ENCODE measurements at places on chromosomes 6 and 20. TPM values are rescaled to one million over a fixed set of nuclear protein-coding genes. Genes with fewer than 3 reads are reported as not detected.
A peak's percentile ranks its signal among the peaks of the same experiment; 100 is the strongest.

GRCh38 chr6:158839796-158840195, 20.6 kb upstream of the EZR start:
- H3K27ac ChIP-seq: no peak overlapping the region
- DNase-seq: no peak
- no peaks in the 10 kb centered on the region for H3K27me3 ChIP-seq
- H3K4me1 ChIP-seq: peaks cover 22% of the 10 kb centered on the region
- H3K36me3 ChIP-seq: no peaks in the 10 kb centered on the region

- no peaks in the 10 kb centered on the region for H3K27me3 ChIP-seq
- H3K36me3 ChIP-seq: no peaks in the 10 kb centered on the region
- no peak overlapping the region for H3K4me3 ChIP-seq
- no peak for DNase-seq
- no peaks in the 10 kb centered on the region for H3K4me1 ChIP-seq
These were observed 180.5 kb downstream of the SYNDIG1 start for GRCh38 chr20:24649787-24650490.

GRCh38 chr6:164048840-164049516, 634.5 kb downstream of the QKI start:
- no peak overlapping the region for H3K4me3 ChIP-seq
- no peaks in the 10 kb centered on the region for H3K27me3 ChIP-seq
- no peaks in the 10 kb centered on the region for H3K4me1 ChIP-seq
- no peaks in the 10 kb centered on the region for H3K36me3 ChIP-seq
- no peak for DNase-seq

- H3K4me1 ChIP-seq: peaks cover 33% of the 10 kb centered on the region
- peak overlapping the region; percentile 67 for H3K4me3 ChIP-seq
- H3K36me3 ChIP-seq: no peaks in the 10 kb centered on the region
- no peak for DNase-seq
- H3K27ac ChIP-seq: peak overlapping the region; percentile 49
These were observed 2.4 kb upstream of the GCLC start for GRCh38 chr6:53547166-53547810.

GRCh38 chr6:65505736-65506135, 201.3 kb downstream of the EYS start:
- DNase-seq: no peak
- H3K4me1 ChIP-seq: no peaks in the 10 kb centered on the region
- no peak overlapping the region for H3K27ac ChIP-seq
- H3K36me3 ChIP-seq: no peaks in the 10 kb centered on the region
- H3K4me3 ChIP-seq: no peak overlapping the region
- no peaks in the 10 kb centered on the region for H3K27me3 ChIP-seq

GRCh38 chr6:42860036-42860435, 19.4 kb upstream of the RPL7L1 start:
- no peak overlapping the region for H3K27ac ChIP-seq
- no peak for DNase-seq
- H3K4me3 ChIP-seq: no peak overlapping the region
- H3K4me1 ChIP-seq: no peaks in the 10 kb centered on the region
- no peaks in the 10 kb centered on the region for H3K27me3 ChIP-seq

DNA sequence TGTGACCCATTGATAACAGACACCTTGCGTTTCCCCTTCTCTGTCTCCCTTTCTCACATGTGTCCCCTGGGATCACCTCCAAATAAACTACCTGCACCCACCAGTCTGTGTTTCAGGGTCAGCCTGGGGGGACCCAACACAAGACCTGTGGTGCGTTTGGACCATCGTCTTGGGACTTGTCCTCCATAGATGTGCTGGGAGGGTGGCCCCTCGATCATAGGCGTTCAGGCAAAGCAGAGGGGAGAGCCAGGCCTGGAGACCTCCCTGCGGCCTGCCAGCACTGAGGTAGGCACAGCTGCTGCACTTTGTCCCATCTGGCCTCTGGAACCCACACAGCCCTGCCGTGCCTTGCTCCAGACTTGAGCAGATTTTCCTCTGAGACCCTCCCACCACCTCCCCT, 18.1 kb downstream of the CST9 start:
- H3K36me3 ChIP-seq: no peaks in the 10 kb centered on the region
- no peak overlapping the region for H3K4me3 ChIP-seq
- H3K27ac ChIP-seq: no peak overlapping the region
- no peaks in the 10 kb centered on the region for H3K27me3 ChIP-seq
- DNase-seq: no peak
- H3K4me1 ChIP-seq: peaks cover 4% of the 10 kb centered on the region

- DNase-seq: no peak
- no peaks in the 10 kb centered on the region for H3K4me1 ChIP-seq
- H3K27me3 ChIP-seq: no peaks in the 10 kb centered on the region
- no peak overlapping the region for H3K27ac ChIP-seq
- no peaks in the 10 kb centered on the region for H3K36me3 ChIP-seq
- H3K4me3 ChIP-seq: no peak overlapping the region
These were observed 101.0 kb upstream of the NHSL1 start for GRCh38 chr6:138600261-138600660.

- no peaks in the 10 kb centered on the region for H3K27me3 ChIP-seq
- H3K4me3 ChIP-seq: no peak overlapping the region
- no peak overlapping the region for H3K27ac ChIP-seq
- DNase-seq: no peak
These were observed 44.6 kb upstream of the SEC63 start for GRCh38 chr6:108002365-108003221.

DNA sequence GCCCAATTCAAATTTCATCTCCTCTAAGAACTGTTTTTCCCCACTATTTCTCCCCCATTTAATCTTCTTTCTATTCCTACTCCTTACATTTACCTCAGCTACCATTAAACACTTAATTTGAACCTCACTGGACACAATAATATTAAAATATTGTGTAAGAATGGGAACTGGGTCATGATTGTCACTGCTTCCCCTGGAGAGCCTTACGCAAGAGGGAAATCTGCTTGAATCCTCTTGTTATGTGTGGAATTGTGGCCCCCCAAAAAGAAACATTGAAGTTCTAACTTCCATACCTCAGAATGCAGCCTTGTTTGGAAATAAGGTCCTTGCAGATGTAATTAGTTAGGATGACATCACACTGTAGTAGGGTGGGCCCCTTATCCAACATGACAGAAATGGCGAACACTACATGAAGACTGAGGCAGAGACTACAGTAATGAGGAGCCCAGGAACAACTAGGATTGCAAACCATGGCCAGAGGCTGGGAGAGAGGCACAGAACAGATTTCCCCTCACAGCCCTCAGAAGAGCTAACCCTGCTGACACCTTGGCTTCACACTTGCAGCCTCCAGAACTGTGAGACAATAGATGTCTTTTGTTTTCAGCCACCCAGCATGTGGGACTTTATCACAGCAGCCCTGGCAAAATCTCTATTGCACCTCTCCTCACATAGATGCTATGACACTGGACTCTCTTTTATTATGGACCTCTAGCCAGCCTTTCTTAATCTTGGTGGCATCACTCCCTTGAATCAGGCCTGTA, 29.9 kb downstream of the HIVEP2 start:
- peak; percentile 61 for DNase-seq
- no peaks in the 10 kb centered on the region for H3K36me3 ChIP-seq
- no peak overlapping the region for H3K4me3 ChIP-seq
- H3K4me1 ChIP-seq: peaks cover 27% of the 10 kb centered on the region

- H3K27me3 ChIP-seq: no peaks in the 10 kb centered on the region
- H3K27ac ChIP-seq: no peak overlapping the region
- no peak overlapping the region for H3K4me3 ChIP-seq
These were observed 3.6 kb downstream of the TRAM2 start for GRCh38 chr6:52573295-52573694.

GRCh38 chr6:24798740-24799540, at the start of gene ARMH2:
Gene ARMH2, minus strand, starts transcription at chr6:24798917. Its CDS starts 60 bp downstream, at chr6:24798857.
- no peak within 1 kb of the TSS for H3K27ac ChIP-seq
- H3K4me3 ChIP-seq: no peak within 1 kb of the TSS
- no peaks in the 10 kb centered on the region for H3K27me3 ChIP-seq
- no peak for DNase-seq
- H3K4me1 ChIP-seq: no peaks in the 10 kb centered on the region

- H3K27me3 ChIP-seq: no peaks in the 10 kb centered on the region
- H3K4me1 ChIP-seq: no peaks in the 10 kb centered on the region
- no peaks in the 10 kb centered on the region for H3K36me3 ChIP-seq
- DNase-seq: no peak
- no peak overlapping the region for H3K27ac ChIP-seq
These were observed 955.9 kb upstream of the EYS start for GRCh38 chr6:66662721-66663507.

- H3K36me3 ChIP-seq: no peaks in the 10 kb centered on the region
- no peak overlapping the region for H3K27ac ChIP-seq
- H3K4me3 ChIP-seq: no peak overlapping the region
- DNase-seq: no peak
These were observed 154.7 kb downstream of the PHF3 start for GRCh38 chr6:63790334-63790733.

GRCh38 chr6:42306439-42307140, 88.9 kb upstream of the MRPS10 start:
- H3K36me3 ChIP-seq: no peaks in the 10 kb centered on the region
- no peak for DNase-seq

DNA sequence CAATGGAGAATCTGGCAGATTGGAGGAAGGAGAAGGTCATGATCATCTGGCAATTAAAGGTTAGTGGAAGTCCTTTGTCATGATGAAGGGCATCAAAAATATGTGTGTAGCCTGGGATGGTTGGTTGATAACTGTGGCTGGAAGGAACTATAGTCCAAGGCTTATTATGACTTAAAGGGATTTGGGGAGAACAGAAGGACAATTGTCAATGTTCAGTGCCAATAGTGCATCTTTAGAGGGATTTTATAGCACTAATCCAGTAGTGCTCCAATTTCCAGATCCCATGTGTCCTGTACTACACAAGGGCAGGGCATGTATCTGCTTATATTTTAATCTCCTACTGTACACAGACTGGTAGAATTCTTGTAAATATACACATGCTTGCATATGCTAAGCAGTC, 5.0 kb upstream of the ZBTB24 start:
- DNase-seq: no peak
- peaks cover 6% of the 10 kb centered on the region for H3K4me1 ChIP-seq
- H3K4me3 ChIP-seq: no peak overlapping the region
- no peaks in the 10 kb centered on the region for H3K36me3 ChIP-seq
- H3K27me3 ChIP-seq: no peaks in the 10 kb centered on the region

GRCh38 chr6:26152226-26153101, 65.2 kb downstream of the HFE start:
- H3K27me3 ChIP-seq: no peaks in the 10 kb centered on the region
- H3K27ac ChIP-seq: no peak overlapping the region
- no peaks in the 10 kb centered on the region for H3K36me3 ChIP-seq
- H3K4me1 ChIP-seq: peaks cover 19% of the 10 kb centered on the region
- H3K4me3 ChIP-seq: no peak overlapping the region
- no peak for DNase-seq

GRCh38 chr6:161226009-161226964, 47.6 kb downstream of the AGPAT4 start:
- no peak for DNase-seq
- no peak overlapping the region for H3K4me3 ChIP-seq
- no peaks in the 10 kb centered on the region for H3K27me3 ChIP-seq

- H3K4me3 ChIP-seq: no peak overlapping the region
- DNase-seq: no peak
- H3K27me3 ChIP-seq: no peaks in the 10 kb centered on the region
- H3K27ac ChIP-seq: no peak overlapping the region
- H3K36me3 ChIP-seq: peaks cover 79% of the 10 kb centered on the region
- peaks cover 8% of the 10 kb centered on the region for H3K4me1 ChIP-seq
These were observed 171.5 kb upstream of the RIPOR2 start for GRCh38 chr6:25107218-25107617.

GRCh38 chr6:56938649-56939191, 16.2 kb upstream of the BEND6 start:
- H3K4me3 ChIP-seq: no peak overlapping the region
- peaks cover under 1% of the 10 kb centered on the region for H3K4me1 ChIP-seq
- peak; percentile 2 for DNase-seq
- H3K27me3 ChIP-seq: no peaks in the 10 kb centered on the region
- H3K36me3 ChIP-seq: no peaks in the 10 kb centered on the region
- no peak overlapping the region for H3K27ac ChIP-seq

The RGS17 gene
- not detected for polyA plus RNA-seq

The HLA-DMB gene
- 924 TPM for polyA plus RNA-seq

The CST4 gene
- not detected for polyA plus RNA-seq

The GPR63 gene
- polyA plus RNA-seq: 0.07 TPM

The GSTA4 gene
- polyA plus RNA-seq: 0.34 TPM

The KIAA0408 gene
- not detected for polyA plus RNA-seq

The SLCO4A1 gene
- 0.34 TPM for polyA plus RNA-seq

The HTR1E gene
- not detected for polyA plus RNA-seq

The CDH26 gene
- polyA plus RNA-seq: 1.3 TPM

The ASIP gene
- 0.40 TPM for polyA plus RNA-seq

The WFDC5 gene
- polyA plus RNA-seq: not detected

The FERMT1 gene
- polyA plus RNA-seq: not detected

The TNXB gene
- polyA plus RNA-seq: not detected

The GHRH gene
- polyA plus RNA-seq: not detected

The SLC17A3 gene
- not detected for polyA plus RNA-seq

The SNPH gene
- polyA plus RNA-seq: not detected

The CD93 gene
- 52.7 TPM for polyA plus RNA-seq
